ENCODE measurements at places on chromosomes 2 and 18.

- no peak for DNase-seq
Measured at GRCh38 chr2:160207804-160208654, 8.0 kb upstream of the ITGB6 start.

- no peak for DNase-seq
Measured at GRCh38 chr2:56314371-56314770, 130.6 kb downstream of the CCDC85A start.

DNA sequence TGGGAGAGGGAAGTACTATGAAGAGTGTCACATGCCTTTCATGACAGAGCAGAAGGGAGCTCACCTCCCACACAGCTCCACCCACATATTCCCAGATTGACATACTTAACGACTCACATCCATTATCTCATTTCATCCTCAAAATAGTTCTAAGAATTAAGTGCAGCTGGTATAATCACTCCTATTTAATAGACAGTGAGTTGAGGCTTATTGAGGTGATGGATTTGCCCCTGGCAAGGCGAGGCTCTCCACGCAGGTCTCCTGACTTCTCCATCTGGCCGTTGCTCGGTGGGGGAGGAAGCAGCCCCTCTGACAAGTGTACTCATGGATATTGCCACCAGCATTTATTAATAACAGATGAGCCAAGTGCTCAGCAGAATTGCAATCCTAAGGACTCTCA is 81.4 kb downstream of the TGOLN2 start:
- no peak for DNase-seq

DNA sequence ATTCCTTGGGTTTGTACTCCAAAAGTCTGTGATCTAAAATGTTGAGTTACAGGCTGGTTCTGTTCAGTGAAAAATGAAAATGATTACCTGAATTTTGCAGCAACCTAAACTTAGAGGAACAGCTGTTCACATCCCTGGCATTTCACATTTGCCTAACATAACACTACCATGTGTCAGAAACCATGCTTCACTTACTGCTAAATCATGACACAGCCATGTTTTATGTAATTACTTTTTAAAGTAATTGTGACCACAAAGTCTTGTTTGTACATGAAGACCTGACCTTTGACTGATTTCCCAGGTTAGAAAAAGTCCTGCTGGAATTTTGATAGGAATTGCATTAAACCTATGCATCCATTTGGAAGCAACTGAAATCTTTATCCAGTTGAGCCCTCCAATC is 79.1 kb downstream of the FAM168B start:
- no peak for DNase-seq

GRCh38 chr2:74419345-74419744 is 2.1 kb downstream of the C2orf81 start:
- no peak for DNase-seq
